NCI-H187 (cell line): ENCODE measurements at places on chromosomes 7 and 10.
A peak's percentile ranks its signal among the peaks of the same experiment; 100 is the strongest.

DNA sequence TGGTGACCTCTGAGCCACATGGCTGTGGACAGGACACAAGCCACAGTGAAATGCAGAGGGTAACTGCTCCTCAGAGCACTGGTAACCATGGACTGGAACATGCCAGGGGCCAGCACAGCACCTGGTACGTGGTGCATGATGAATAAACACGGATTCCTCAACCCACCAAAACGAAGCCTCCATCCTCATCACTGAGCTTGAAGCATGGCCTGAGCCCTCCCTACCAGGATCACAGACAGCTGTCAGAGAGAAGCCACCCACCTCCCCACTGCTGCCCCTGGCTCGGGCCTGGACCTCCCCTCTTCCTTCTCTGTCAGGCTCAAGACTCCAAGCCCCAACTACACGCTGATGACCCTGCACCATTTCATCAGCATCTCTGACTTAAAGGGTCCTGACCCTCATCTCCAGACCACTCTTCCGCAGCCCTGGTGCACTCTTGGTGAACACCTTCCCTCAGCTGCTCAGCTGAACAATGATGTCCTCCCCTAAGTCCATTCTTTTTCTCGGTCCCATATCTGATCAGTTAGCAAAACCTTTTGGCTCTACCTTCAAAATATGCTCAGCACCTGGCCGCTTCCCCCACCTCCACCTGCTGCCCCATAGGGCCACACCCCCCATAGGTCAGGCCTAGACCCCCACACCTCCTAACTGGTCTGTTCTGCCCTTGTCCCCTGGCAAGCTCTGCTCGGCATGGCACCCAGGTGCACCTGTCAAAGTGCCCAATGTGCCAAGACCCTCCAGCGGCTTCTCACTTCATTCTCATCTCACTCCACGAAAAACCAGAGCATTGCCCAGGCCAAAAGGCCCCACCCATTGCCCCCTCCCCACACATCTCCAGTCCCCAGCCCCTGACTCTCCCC lies 141.1 kb downstream of the MAPK8 start:
- DNase-seq = no peak

DNA sequence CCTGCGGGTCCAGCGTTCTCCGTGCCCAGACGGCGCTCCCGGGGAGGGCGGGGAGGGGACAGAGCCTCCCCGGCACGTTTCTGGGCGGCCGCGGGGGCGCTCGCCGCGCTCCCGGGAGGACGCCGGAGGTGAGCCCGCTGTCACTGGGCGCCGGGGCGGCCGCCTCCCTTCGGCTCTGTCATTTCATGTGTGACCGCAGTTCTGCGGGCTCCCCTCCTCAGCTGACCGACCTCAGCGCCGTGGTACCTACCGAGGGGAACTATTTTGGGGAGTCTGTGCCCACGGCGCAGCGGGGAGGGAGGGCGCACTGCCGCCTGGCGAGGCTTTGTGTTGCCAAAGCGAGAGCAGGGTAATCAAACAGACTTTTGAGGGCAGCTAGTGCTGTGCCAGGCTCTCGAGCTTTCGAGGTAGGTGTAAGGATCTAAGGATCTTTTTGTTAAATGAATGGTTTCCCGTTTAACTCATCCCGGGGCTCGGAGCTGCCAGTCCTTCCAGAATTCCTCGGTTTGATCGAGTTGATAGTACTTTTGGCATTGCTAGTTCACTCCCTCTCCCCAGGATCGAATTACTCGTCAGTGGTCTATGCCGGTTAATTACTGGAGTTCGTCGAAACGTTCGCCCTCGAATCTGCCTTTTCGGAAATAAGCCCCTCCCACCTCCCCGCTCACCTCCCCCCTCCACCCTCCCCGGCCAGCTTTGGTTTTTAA lies 1.9 kb downstream of the ARID5B start:
- DNase-seq = no peak

GRCh38 chr7:123580406-123581161 lies 21.0 kb upstream of the ASB15 start:
- no peak for DNase-seq

DNA sequence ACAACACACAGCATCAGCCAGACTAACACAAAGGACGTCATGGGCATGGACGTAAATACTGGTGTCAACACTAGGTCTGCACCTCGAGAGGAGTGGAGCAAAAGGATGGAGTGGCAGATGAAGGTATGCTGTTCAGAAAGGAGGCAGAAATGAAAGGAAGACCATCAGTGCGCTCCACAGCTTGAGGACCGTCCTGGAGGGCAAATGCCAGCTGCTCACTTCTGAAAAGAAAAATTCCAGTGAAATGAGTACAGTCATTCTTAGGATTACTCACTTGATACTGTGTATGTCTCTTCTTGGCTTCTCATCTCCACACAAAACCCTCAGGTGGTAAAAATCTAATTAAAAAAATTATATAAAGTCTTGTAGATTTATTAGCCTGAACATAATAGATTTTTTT lies 44.8 kb downstream of the EGFR start:
- DNase-seq = no peak

GRCh38 chr10:124213471-124213870 lies 120.1 kb upstream of the CHST15 start:
- DNase-seq = no peak

DNA sequence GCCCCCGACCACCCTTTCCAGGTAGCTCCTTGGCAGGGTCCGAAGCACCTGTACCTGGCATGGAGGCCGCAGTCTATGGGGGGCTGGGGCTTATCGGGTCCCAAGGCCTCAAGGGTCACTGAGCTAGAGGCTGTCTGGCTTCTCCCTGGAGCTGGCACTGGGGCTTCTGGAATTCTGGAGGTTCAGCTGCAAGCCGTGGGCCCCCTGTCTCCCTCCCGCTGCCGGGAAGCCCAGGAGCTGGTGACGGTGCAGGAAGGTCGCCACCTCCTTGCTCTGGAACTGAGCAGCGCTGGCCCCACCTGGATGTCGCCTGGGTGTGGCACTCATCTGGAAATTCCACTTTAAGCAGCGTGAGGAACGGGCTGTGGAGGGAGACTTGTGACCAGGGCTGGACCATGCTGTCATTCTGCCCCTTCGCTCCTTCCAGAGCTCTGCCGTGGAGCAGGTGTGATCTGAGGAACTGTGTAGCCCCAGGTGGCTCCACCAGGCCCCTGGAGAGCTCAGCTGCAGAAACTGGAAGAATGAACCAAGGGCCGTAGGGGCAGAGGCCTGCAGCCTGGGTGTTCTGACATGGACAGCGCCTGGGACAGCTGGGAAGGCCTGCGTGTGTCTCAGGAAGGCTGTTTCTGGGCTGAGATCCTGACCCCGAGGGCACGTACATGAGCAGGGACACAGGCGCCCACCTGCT lies 129.7 kb upstream of the PPP2R2D start:
- DNase-seq = no peak

DNA sequence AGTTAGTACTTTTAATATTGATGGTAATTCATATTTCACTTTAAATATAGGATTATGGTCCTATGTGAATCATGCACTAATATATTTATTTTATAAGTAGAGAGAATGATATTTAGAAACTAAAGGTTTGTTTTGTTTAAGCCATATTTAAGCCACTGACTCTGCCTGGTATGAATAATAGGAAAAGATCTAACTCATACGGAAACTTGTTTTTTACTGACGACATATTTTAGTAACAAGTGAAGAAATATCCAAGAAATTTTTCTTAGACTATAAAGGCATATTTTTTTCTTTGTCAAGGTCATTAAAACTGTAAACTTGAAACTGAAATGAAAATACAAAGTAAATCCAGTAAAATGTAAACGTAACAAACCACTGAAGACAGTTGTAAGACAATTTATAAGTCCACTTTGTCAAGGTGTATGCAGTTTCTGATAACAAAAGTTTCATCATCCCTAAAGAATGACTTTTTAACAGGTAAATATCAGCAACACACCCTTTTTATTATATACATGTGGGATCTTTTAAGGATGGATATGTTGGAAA lies 147.1 kb downstream of the PHF14 start:
- no peak for DNase-seq

GRCh38 chr10:43961523-43962345 lies 313.1 kb upstream of the ZNF32 start:
- no peak for DNase-seq

DNA sequence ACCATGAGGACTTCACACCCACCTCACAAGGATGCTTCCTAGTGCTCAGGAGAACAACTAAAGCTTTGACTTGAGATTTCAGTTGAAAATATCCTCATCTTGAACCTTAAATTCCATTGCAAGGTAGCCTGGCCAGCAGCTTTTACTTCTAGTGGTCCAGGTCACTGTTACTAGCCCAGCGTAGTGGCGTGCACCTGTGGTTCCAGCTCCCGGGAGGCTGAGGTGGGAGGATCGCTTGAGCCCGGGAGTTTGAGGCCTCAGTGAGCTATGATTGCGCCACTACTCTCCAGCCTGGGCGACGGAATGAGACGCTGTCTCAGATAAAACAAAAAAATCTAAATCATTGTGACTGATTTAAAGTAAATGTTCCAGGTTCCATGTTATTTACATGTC lies 28.3 kb upstream of the PRKAR1B start:
- DNase-seq = no peak

- DNase-seq = no peak
Observed at GRCh38 chr10:21488957-21489446, 36.5 kb downstream of the SKIDA1 start.

DNA sequence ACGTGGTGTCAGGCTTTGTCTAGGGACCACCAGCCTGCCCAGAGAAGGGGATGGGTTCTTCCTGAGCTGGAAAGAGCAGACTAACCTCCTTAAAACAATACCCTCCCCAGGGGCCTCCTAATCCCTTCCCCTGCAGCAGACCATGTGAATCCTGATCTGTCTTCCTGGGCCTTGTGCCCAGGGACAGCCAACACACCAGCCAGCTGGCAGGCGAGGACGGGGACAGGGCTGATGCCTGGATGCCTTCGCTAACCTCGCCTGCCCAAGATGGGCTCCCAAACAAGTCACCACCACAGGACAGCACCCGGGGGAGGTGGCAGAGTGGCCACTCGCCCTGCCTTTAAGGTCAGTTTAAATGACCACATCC lies 17.6 kb downstream of the PODXL start:
- DNase-seq = no peak

DNA sequence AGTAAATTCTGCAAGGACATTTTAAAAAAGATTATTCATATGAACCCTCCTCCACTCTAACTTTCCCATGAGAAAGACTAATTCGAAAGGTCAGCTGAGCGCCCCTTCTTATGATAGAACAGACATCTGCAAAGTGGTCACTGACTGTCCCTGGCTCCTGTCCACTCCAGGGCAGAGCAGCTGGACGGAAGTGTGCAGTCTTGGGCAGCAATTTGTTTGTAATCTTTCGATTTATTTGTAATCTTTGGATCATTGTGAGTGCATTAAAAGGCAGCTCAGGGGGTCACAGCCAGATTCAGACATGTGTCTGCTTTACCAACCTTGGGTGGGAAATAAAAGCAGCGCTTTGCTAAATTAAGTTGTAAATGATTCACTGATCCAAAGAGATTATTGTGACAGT lies 158.8 kb upstream of the ADARB2 start:
- DNase-seq = no peak

DNA sequence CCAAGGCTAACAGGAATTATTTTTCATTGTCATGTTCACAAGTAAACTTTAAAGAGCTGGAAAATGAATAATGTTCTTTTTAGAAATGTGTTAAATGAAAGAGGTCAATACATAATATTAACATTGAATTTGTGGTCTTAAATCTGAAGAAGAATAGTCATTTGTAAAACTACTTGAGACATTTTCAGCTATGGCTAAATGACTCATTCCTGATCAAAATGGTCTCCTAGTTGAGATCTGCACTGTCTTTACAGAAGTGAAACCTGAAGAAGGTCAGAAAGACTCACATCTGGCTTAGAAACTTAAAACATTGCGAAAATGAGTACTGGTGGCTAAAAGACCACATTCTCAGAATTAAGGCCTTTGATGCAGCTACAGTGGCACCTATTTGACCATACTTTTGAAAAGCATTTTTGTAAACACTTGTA lies 5.9 kb downstream of the PIK3CG start:
- DNase-seq = no peak

- no peak for DNase-seq
Observed at GRCh38 chr7:154777908-154778307, 225.0 kb downstream of the PAXIP1 start.

- peak; percentile 15 for DNase-seq
Observed at GRCh38 chr10:101444058-101444898, 90.3 kb downstream of the BTRC start.

- no peak for DNase-seq
Observed at GRCh38 chr10:131318291-131318690, 6.8 kb upstream of the TCERG1L start.

- DNase-seq = no peak
Observed at GRCh38 chr7:154881026-154881425, 121.9 kb downstream of the PAXIP1 start.

- DNase-seq = no peak
Observed at GRCh38 chr10:86580521-86580891, 58.9 kb upstream of the WAPL start.

DNA sequence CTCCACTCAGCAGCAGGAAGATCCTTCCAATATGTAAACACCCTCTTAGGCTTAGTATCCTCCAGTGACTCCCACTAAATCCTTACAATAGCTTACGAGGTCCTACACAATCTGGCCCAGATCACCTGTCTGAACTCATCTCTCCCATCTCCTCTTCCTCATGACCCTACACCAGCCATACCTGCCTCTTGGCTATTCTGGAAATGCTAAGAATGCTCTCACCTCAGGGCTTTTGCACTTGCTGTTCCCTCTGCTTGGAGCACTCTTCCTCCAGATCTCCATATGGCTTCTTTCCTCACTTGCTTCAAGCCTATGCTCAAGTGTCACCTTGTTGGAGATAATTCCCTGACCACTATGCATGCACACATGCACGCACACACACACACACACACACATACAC lies 50.8 kb upstream of the FRMD4A start:
- DNase-seq = no peak

DNA sequence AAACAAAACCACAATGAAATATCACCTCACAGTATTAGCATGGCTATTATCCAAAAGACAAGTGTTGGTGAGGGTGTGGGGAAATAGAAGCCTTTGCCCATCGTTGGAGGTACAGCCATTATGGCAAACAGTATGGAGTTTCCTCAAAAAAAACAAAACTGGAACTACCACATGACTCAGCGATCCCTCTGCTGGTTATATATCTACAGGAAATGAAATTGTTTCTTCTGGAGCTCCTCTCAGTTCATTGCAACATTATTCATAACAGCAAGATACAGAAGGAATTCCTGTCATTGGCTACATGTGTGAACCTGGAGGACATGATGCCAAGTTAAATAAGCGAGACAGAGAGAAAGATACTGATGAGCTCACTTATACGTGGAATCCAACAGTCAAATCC lies 2.4 kb upstream of the UBE3C start:
- no peak for DNase-seq
